ENCODE measurements at places on chromosomes 3 and 15.

DNA sequence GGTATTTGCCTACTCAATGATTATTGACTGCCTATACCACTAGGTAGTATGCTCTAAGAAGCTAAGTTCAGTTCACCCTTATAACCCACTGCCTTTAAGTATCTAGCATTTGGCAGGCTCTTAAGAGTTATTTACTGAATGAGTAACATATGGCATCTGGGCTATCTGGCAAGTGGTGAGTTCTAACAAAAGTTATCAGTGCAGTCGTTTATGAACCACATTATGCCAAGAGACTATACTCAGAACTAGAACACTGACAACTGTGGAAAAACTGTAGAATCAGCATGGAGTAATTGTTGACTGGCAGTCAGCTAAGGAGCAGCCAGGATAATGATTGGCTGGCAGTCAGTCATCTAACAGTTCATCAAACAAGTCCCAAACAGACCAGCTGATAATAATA lies 25.8 kb downstream of the RAF1 start:
- DNase-seq = no peak

DNA sequence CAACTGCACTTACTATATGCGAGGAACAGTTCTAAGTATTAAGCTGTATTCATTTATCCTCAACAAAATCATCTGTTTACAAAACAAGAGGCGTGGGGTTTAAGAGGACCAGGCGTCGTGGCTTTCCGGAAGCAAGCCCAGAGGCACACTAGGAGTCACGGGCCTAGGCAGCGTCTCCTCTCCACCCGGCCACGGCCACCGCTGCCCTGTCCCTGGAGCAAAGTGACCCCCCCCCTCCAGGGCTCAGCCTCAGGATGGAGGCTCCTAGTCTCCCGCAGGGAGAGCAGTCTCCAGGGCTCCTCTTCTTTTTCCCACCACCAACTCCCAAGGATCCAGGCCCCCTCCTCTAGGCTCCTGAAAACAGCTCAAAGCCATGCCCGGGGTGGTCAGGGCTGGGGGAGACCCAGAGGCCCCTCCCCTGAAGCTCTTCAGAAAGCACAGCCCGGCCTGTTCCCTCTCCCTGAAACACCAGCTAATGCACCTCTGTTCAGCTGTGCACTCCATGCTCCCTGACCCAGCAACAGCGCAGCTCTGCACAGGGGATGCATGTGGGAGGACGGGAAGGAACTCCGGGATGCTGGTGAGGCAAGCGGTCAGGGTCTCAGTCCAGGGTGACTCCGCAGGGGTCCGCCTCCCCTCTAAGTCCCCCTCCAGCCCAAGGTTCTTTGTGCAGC lies 16.8 kb downstream of the TNK2 start:
- no peak for DNase-seq

GRCh38 chr15:74173380-74174218 lies at the start of gene ISLR:
TSS of gene ISLR (plus strand) at chr15:74173710. CDS start at chr15:74174859, 1,149 bp downstream.
- no peak for DNase-seq

DNA sequence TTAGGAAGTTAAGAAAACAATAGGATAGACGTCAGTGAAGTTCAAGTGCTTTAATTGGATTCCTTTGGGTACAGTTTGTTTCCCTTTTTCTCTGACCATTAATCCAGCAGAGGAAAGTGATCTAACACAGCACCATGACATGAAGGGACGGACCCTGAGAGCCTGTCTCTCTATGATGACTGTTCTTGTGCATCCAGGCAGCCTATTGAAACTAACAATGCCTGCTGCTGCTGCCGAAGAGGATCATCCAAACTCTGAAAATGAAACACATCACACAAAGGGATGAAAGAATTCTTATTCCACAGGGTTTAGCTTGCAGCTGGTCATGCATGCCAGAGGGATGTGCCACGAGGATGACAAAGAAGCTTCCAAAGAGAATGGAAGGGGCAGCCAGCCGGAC lies 75.5 kb downstream of the ZBTB20 start:
- no peak for DNase-seq

DNA sequence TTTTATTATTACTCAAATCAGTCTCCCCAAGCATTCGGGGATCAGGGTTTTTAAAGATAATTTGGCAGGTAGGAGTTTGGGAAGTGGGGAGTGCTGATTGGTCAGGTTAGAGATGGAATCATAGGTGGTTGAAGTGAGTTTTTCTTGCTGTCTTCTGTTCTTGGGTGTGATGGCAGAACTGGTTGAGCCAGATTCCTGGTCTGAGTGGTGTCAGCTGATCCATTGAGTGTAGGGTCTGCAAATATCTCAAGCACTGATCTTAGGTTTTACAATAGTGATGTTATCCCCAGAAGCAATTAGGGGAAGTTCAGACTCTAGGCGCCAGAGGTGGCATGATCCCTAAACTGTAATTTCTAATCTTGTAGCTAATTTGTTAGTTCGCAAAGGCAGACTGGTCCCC lies 20.6 kb upstream of the TRANK1 start:
- no peak for DNase-seq

DNA sequence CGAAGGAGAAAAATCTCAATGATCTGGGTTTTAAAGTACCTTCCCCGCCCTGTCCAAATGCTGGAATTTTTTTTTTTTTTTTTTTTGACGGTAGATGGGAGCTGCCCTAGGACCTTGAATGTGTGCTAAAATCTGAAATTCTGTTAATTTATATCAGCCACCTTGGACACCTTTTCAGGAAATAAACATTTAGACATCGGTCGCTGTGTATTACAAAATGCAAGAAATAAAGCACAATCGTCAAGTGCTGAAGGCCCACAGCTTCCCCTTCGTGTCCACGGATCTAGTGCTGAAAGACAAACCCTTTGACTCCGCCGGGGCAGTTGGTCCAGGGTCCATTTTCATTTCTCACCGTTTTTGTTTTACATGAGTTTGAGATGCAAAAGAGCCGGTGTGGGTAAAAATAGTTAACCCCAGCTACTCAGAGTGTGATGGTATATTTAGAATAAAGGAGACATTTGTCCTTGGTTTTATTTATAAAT lies 90.2 kb upstream of the CHD2 start:
- DNase-seq = no peak

DNA sequence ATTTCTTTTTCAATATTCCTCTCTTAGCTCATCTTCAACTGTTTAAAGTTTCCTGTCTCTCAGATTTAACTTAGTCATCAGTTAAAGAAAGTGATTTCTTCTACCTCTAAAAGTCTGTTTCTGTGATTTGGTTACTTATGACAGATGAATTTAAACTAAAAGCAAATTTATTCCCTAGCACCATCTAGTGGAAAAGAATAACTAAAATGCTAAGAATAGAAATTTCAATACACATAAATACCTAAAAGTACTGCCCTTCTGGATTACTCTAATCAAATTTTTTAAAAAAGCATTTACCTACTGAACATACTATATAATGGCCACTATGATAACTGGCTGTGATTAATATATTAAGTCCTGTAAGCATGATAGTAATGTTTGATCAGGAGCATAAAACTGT lies 14.0 kb upstream of the ZCWPW2 start:
- DNase-seq = no peak

DNA sequence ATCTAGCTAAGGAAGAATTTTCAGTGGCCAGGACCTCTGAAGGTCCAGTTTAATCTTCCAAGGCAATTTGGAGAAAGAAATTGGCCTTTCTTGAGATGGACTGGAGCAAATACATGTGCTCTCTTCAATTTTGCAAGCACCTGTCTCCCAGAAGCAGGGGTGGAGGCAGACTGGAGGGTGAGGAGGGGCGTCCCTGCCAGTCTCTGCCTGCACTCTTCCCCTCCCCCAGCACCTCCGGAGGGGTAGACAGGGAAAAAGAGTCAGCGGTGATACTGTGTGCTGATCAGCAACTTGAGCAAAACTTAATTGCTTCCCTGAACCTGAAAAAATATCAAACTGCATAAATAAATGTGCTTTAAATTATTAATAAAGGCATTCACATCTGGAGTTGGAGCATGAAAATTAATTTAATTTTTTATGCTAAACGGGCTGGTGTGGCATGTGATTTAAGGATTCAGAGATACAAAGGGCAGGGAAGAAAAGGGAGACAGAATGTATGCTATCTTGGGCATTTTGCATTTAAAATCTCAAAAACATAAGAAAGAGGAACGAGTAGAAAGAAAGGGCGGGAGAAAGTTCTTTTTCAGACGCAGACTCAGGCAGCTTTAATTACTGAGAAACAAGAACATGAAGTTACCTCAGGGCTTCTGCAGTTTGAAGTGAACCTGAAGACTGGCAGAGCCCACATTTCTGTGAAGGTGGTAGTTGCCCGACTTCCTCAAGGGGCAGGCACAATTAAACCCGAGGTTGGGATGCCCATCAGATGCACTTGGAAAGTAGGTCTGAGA lies 319.7 kb downstream of the UACA start:
- no peak for DNase-seq

DNA sequence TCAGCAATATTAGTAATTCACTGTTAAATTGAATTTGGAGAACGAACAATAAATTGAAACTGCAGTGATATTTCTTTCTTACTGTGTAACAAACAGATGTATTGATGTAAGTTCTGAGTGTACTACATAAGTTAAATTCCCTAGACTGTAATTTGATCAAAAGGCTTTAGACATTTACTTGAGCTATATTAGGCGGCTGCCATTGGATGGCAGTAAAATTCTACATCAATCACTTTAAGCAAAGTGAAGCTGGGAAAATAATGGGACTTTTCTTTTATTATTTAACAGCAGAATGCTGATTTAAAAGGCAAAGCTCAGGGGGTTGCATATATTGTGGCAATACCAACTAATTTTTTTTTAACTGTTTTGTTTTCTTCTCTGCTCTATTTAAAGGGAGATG lies 212.6 kb upstream of the PLSCR5 start:
- no peak for DNase-seq

GRCh38 chr3:125638799-125639198 lies 43.5 kb upstream of the OSBPL11 start:
- no peak for DNase-seq

DNA sequence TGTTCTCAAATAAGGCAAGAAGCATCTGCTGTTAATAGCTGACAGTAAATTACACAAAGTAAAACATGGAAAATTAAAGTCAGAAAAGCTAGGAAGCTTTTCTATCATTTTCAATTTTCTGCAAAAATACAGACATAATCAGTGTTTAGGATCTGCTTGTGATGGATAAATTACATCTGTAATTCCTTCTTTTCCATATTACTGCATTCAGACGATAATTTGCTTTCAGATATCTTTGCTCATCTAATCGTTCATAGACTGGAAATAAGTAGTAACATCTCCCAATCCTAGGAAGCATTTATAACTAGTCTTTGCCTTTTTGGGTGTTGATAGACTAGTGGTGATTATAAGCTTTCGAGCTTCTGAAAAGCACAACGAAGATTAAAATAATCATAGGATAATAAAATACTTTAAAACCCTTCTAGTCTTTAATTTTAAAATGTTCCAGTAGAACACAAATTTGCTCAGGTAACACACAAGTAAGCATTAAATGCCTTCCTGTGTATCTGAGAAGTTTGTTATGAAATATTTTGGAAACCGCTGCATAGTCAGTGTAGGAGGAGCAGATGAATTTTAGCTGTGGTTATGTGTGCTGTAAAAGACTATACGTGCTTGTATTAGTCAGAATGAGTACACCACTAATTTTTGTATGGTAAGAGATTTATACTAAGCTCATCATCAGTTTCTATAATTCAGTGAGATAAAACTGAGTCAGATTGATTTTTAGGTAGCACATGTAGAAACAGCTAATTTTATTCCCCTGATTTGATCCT lies 41.0 kb downstream of the MBNL1 start:
- DNase-seq = no peak

GRCh38 chr15:81859737-81860516 lies 185.9 kb downstream of the MEX3B start:
- no peak for DNase-seq

Measured in HEK293T (cell line).